KG1 (cell line): ENCODE measurements at places on chromosomes 3 and 15.

DNA sequence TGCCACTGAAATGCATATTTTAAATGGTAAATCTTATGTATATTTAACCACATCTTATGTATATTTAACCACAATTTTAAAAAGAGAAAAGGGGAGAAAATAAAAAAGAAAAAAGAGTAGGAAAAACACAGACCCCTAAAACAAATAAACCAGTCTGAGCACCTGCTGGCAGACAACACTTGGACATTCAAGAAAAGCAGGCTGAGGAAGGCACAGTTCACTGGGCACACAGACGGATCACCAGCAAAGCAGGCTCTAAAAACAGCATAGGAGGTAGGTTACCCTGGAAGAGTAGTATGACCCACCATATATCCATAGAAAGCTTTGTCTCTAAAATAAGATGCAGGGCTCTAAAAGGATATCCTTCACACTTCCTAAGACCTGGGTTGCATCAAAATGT is 27.0 kb downstream of the AAGAB start:
- DNase-seq = no peak

DNA sequence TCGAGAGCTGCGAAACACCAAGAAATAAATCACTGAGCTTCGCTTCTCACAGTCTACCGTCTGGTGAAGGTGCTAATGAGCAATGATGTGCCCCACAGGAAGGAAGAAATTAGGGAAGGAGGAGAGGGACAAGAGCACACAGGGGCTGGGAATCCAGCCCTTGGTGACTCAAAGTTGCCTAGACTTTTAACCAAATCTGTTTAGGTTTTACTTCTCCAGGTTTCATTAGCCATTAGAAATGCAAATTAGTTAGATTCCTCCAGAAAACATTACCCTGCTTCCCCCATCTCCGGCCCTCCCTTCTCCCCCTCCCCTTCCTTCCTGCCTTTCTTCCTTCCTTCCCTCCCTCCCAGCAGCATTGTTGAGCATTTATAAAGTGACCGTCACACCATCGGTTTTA is 59.3 kb upstream of the UBE2E1 start:
- no peak for DNase-seq

DNA sequence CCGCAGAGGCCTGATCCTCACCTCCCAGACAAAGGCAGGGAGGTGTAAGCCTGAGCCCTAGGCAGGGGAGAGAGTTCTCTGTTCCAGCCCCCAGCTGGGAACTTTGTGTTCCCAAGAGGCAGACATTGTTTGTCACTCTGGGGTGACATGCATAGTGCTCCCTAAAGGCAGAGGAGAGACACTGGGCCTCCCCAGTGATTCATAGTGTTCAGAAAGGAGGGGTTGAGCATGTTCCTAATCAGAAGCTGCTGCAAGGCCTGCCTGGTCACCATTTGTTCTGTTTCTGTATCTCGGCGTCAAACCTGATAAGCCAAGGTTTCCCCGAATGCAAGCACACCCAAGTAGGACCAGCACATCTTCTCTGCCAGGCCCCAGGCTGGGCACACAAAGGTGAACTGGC is 24.0 kb upstream of the SLC6A6 start:
- no peak for DNase-seq

DNA sequence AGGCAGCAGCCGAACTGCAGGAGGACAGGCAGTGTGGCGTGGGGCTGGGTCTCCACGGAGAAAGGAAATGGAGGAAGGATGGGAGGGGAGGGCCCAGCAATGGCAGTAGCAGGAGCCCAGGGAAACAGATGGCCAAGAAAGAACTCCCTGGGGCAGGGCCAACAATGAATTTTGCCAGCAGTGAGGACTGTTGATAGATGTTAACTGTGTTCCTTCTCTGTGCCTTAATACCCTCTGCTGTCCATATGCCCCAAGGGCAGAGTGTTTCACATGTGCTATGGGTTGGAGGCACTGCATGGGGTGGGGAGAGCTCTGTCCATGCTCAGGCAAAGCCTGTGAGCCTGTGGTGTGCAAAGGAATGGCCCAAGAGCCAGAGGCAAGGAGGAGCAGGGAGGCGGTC is 70.8 kb upstream of the POMGNT2 start:
- no peak for DNase-seq

- DNase-seq = no peak
Observed at GRCh38 chr3:119375106-119375505, 80.9 kb downstream of the ARHGAP31 start.

DNA sequence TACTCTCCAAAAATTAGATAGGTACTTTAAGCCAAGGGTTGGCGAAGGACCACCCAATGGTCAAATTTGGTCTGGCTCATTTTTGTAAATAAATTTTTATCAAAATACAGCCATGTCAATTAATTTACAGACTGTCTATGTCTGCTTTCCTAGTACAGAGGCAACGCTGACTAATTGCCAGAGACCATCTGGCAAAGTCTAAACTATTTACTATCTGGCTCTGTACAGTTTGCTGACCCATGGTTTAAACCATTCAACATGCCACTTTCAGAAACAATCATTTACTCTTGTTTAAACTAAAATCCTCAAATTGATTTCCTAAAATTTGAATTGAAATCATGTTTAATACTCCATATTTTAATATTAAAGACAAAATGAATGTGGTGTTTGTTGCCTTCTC is 25.9 kb downstream of the CBLB start:
- no peak for DNase-seq

DNA sequence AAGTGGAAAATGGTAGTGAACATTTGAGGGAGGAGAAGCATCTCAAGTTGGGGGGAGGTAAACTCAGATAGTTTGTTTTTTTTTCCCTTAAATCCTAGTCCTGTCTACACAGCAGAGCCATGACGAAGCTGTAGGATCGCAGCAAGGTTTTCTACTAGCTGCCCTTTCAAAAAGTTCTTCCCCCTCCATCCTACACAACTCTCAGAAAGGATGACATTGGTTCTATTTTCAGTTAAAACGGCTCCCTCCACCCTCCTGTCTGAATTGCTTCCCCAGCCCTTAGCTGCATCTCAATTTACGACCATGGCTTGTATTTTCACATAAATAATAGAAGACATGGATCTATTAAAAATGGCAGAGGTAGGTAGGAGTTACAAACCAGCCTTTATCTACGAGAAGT is 2.2 kb downstream of the HOMER2 start:
- no peak for DNase-seq

DNA sequence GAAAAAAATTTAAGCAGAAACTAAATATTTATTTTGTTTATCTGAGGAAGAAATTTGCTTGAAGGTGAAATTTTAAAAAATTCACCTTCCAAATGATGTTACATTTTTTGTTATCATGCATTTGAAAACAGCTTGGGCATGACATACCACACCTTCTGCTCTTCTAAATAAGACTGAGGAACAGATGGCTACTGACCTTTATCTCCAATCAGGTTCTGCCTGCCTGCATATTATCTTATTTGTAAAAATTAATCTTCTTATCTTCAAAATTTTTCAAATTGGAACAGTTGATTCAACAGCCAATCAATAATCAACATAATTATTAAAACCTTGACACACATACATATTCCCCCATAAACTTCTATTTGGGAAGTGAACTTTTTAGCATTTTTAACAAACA is 641.8 kb upstream of the ZNF385D start:
- DNase-seq = no peak

DNA sequence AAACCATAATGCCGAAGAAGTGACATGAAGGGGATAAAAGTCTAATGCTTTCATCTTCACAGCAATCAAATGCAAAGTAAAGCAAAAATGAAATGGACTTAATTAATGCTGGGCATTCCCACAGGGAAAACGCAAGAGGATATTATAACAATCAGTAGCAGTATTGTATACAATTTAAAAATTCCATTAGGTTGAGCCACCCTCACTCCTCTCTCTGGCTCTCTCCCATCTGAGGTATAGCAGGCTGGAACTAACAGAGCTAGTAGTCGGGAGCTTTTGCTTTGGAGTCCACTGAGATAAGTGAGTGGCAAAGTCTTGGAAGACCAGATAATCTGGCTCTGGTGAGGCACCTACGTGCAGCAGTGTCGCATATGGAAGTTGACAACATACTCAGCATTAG is 33.9 kb downstream of the DET1 start:
- DNase-seq = no peak

DNA sequence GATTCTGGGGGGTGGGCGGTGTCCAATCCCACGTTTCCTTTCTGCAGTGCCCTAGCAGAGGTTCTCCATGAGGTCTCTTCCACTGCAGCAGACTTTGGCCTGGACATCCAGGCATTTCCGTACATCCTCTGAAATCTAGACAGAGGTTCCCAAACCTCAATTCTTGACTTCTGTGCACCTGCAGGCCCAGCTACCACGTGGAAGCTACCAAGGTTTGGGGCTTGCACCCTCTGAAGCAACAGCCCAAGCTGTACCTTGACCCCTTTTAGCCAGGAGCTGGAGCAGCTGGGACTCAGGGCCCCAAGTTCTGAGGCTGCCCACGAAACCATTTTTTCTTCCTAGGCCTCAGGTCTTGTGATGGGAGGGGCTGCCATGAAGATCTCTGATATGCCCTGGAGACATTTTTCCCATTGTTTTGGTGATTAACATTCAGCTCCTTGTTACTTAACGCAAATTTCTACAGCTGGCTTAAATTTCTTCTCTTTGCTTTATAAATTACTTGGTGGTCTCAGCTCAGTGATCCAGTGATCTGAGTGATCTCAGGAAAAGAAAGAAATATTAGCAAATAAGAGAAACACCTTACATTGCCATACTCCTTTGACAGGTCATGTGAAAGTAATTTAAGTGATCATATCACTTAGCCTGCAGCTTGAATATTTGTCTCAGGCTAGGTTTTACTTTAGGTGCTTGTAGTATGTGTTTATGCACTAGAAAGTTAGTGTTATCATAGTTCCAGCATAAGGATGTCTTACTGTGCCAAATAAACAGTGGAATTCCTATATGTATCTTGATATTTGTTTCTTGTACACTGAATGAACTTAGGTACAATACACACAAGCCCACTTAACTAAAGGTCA is 3.0 kb downstream of the SNAP23 start:
- DNase-seq = no peak

DNA sequence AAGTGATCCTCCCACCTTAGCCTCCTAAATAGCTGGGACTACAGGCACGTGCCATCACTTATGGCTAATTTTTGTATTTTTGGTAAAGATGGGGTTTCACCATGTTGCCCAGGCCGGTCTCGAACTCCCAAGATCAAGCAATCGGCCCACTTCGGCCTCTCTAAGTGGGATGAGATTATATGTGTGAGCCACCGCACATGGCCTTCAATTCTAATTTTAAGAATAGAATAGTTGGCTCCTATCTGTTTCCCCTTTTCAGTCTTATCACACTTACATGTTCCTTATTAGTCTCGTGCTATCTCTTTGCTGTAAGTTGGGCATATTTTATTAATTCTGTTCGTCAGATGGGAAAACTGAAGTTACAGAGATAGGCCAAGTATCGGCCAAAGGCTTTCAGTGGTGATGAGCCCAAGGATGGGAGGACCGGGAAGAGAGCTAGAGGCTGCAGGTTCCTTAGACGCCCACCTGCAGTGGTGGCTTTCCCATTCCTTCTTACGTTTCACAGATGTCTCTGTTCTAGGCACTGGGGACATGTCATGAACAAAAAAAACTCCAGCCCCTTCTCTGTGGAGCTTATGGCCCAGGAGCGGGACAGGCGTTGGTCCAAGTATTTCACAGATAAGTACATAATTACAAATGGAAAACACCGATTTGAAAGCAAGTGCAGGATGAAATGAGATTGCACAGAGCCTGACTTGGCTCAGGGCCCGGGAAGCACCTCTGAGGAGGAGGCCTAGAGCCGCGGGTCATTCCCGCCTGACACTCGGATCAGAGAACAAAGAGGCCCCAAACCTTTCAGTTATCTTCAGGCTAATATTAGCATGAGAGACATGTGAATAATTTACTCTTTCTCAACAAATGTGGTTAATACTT is 91.1 kb upstream of the KLF13 start:
- DNase-seq = no peak

- DNase-seq = no peak
Observed at GRCh38 chr15:88300861-88301260, 44.3 kb upstream of the NTRK3 start.

- no peak for DNase-seq
Observed at GRCh38 chr3:112681822-112682325, 40.9 kb upstream of the CCDC80 start.

DNA sequence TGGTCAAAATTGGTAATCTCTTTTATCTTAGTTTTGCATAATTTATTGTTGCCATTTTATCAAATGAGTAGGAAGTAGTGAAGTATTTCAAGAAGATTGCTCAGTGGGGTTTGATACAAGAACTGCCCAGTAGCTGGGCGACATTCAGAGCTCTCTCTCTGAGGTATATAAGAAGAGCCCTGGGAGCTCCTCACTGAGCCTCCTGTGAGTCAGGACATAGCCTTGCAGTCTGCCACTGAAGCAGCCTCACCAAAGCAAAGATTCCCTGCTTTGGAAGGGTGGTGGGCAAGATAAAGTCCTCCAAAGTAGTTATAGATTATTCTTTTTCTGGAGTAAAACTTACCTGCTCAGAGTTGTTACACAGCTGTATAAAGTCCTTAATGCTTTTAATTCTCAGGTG is 26.1 kb downstream of the SKIL start:
- no peak for DNase-seq

DNA sequence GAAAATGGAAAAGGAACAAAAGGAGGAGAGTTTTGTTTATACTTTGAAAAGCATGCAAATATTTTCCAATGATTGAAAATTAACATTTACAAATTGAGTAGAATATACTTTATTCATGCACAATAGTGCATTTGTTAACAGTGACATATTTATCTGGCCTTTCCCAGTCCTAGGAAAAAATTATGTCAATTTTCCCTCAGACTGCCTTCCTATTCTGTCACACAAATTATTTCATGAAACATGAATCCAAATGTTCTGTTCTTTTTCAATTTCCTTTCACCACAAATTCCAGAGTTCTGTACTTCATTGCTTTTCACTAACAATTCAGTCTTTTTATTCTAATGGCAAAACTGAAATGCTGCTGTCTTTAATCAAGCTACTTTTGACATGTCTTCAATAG is 945.1 kb downstream of the ROBO1 start:
- no peak for DNase-seq

DNA sequence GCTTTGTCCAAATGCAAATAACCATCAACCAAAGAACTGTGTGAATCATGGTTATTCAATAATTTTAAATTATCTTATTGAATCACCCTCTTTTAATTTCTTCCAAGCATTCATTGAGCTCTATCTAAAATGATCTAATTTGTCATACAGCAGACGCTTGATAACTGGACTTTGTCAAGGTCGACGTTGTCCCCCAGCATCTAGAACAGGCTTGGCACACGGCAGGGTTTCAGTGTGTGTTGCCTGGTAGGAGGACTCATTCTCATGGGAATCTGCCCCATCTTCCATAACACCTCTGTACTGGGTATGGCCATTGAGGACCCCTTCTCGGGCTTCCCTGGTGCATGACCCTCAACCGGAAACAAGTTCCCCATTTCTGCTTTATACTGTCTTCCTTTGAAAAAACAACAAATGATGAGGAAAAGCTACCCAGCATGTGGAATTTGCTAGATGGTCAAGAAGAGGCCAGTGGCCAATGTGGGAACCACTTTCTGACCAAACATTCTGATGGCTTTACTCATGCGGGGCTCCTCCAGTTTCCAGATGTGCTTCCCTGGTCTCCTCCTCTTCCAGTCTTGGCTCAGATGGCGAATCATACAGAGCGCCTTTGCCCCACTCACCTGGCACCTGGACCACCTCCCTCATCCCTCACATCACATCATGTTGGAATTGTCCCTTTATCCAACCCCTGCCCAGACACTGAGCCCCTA is 41.7 kb upstream of the SEC22A start:
- no peak for DNase-seq

GRCh38 chr3:4714045-4714444 is 220.9 kb downstream of the ITPR1 start:
- no peak for DNase-seq
